ENCODE measurements at places on chromosomes 3 and 15. TPM values are rescaled to one million over a fixed set of nuclear protein-coding genes. Genes with fewer than 3 reads are reported as not detected.

The CDV3 gene
- 119 TPM for polyA plus RNA-seq

The FGD5 gene
- 23.9 TPM for polyA plus RNA-seq

The ANKRD63 gene
- polyA plus RNA-seq = 0.40 TPM

The TMEM207 gene
- 17.8 TPM for polyA plus RNA-seq

Data from renal pelvis (tissue), 12 donors.